ENCODE measurements at places on chromosomes 4 and X.

DNA sequence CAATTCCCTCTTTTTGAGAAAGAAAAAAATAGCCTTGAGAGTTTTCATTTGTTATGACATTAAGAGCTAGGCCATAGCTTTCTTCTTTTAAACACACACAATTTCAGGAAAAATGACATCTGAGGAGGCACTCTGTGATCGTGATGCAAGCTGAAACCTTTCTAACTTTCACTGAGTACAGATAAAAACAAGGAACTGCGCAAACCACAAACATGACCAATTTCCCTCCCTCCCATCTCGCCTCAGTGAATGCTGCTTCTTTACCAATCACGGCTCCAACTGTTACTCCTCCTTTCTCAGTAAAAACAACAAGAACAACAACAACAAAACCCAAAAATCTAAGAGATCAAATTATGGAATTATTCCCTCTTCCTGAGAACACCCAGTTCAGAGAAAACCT lies 626.8 kb downstream of the TLL1 start:
- no peak for DNase-seq

DNA sequence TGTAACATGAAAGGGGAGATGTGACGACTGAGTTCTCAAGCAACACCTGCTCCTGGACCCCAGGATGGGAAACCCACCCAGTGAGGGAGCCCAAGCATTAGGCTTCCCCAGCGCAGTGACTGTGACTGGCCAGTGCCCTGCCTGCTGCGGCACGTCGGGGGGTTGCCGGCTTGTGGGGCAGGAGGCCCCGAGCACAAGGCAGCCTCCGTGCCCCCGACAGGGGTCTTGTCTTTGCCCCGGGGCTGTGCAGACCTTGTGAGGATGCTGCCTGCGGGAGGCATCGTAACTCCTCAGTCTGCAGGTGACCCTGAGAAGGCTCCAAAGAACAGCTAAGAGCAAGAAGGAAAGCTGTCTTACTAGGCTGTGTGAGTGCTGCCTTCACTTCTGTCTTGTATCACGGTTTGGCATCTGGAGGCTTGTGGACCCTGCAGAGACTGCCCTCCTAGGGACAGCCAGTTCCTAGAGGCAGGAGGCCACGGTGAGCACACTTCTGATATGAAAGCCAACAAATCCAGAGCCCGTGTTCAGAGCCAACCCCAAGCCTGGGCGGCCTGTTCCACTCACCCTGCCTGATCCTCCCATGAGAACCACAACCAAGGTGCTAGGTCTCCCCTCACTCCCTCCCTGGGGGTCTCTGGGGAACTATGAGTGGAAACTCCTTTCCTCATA lies 47.7 kb downstream of the FGFRL1 start:
- DNase-seq = no peak

GRCh38 chrX:85112293-85112692 lies 108.6 kb downstream of the APOOL start:
- no peak for DNase-seq

GRCh38 chr4:15654593-15655222 lies 449 bp downstream of the FBXL5 start:
- DNase-seq = peak; percentile 38

DNA sequence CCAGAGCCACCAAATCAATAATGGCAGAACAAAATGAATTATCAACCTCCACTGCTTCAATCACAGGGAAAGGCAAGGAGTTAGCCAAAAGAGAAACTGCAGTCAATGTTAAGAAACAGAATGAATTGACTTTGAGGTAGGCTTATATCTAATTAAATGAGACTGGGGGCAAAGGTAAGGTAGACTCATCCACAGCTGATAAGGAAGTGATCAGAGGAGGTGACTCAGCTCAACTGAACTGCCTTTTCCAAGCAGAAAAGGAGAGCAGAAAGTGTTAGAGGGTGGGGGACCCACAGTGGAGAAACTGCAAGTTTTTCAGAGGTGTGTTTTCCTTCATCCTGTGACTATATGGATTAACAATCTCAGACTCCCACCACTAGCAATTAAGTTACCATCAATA lies 345.8 kb upstream of the PPARGC1A start:
- no peak for DNase-seq
